Liver (tissue), 10 donors: ENCODE measurements at places on chromosomes 4 and X.
A peak's percentile ranks its signal among the peaks of the same experiment; 100 is the strongest.

GRCh38 chrX:120731386-120731785 is 101.5 kb upstream of the C1GALT1C1 start:
- DNase-seq, result no peak

- peak; percentile 32 for DNase-seq
Observed at GRCh38 chrX:68830419-68831404, 1.9 kb downstream of the EFNB1 start.

DNA sequence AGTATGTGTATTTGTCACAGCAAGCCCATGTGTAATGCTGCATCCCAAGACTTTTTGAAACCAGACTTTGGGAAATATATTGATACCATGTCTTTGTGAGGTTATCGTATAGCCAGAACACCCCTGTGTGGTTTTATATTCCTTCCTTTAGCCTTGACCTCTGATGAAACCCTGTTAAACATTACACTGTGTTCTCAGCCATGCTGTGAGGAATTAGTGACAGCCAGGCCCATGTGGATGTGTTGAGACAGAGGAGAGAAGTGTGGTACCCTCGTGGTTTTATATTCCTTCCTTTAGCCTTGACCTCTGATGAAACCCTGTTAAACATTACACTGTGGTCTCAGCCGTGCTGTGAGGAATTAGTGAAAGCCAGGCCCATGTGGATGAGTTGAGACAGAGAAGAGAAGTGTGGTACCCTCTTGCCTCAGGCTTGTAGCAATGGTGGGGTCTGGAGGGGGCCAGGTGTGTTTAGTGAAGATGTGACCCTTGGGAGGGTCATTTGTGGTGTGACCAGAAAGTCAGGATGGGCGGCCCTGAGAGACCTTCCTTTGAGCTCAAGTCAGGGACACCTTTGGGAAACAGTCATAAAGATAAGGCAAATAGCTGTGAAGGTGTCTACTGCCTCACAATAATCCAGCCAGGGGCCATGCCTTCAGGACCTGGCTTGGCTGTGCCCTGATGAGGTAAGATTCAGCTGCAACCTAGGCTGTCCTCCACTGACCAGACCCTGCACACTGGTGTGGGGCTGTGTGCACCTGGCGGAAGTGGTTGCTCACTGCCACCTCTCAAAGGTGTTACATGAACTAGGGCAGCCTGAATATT is 110.0 kb downstream of the IRF2 start:
- DNase-seq, result no peak

DNA sequence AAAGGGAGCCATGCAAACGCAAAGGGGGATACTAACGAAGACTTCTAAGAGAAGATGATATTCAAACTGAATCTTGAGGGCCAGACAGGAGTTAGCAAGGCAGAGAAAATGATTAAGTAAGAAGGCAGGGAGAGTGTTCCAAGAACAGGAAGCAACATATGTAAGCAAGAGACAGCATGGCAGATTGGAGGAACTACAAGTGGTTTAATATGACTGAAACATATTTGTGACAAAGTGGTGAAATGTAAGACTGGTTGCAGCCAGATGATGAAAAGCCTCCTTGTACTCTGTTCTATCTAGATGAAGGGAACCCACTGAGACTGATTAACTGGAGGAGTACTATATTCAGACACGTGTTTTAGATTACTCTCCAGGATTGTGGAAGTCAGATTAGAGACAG is 116.6 kb upstream of the DIAPH2 start:
- DNase-seq, result no peak

- DNase-seq, result no peak
Observed at GRCh38 chrX:10636337-10636736, 16.0 kb upstream of the MID1 start.

- no peak for DNase-seq
Observed at GRCh38 chrX:50716706-50717105, 97.3 kb downstream of the SHROOM4 start.

GRCh38 chrX:133188631-133189030 is 29.5 kb downstream of the TFDP3 start:
- DNase-seq, result no peak

DNA sequence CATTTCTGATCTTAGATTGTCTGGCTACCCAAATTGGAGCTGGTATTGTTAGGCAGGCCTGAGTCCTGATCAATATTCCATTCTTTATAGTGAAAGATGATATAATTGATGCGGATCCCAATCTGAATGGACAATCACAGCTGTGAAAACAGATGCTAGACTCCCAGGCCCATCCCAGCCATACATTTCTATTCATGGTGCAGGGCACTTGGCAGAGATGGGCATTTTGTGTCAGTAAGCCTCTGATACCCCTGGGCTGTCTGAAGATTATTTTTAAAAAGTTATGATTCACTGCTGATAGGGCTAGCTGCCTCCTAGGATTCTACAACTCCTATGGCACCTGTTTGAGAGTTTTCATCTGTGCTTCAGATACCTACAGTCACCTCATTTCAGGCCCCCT is 61.2 kb upstream of the TSPAN7 start:
- DNase-seq, result no peak

GRCh38 chrX:40108162-40108958 is 10.6 kb upstream of the BCOR start:
- peak; percentile 57 for DNase-seq

- DNase-seq, result no peak
Observed at GRCh38 chrX:137574784-137575293, 8.9 kb downstream of the ZIC3 start.

DNA sequence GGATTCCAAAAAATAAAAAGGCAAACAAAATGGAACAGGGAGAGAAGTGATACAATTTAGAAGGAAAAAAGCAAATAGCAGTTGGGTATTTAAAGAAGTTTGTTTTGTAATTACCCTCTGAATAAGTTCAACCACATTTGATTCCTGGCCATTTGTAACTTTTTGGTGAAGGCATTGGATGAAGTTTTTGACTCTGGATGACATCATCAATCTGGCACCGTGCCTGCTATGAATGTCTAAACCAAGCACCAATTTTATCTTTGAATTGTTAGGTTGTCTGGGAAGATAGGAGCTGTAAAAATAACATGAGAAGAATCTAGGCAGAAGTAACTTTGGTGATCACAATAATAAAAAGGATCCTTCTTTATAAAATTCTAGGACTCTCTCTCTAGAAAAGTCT is 29.5 kb downstream of the TMPRSS11A start:
- no peak for DNase-seq

DNA sequence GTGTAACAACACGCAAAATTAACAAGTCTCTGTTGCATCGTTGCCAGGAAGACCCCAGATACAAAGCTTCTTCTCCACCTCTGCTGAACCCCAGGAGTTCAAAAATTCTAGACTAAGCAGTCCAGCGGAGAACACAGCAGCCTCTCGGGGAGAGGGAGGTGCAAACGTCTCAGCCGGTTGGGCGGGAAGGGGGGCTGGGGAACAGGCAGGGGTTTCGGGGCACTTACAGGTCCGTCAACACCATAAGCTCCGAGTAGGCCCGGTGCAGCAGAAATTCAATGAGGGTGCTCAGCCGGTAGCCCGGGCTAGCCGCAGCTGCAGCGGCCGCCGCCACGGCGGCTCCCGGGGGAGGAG is 394 bp downstream of the MED14 start:
- no peak for DNase-seq

DNA sequence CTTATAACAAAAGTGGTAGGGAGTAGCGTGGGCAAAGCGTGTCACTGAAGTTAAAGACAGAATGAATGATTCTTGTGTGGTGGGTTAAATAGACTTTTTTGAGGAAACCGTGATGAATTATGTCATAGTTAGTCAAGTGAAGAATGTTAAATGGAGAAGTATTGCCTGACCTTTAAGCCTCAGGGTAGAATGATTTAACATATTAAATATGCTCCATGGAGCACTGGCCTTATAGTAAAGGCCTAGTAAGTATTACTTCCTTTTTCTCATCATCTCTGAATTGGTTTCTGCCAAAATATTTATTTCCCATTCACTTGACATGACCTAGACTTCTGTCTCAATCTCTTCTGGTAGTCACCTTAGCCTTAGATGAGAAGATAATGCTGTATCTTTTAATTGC is 23.7 kb downstream of the MAGEB1 start:
- no peak for DNase-seq

DNA sequence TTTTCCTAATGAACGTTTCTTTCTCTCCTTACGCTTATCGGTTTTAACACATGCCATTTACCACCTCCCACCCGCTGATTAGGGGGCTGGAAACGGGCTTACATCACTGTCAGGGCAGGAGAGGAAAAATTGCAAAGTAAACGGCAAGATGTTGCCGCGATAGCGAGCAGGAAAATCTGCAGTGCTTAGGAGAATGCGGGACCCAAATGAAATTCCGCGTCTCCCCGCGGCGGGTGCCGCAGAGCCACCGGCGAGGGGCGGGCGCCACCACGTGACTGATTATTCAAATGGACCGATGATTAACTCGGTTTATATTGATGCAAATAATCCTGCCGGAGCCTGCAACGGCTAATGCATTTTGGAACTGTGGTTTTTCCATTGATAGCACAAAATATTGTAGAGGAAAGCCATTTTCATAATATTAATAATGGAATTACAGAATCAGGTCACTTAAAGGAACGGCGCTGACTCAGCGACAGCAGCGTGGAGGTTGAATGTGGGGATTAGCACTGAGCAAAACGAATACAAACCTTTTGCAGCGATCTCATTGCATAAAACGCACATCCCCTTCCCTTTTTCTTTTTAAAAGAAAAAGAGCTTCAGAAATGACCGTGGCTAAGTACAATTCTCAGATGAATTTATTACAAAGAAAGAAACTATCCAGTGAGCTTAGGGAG is 224.2 kb downstream of the STIM2 start:
- DNase-seq, result peak; percentile 45

DNA sequence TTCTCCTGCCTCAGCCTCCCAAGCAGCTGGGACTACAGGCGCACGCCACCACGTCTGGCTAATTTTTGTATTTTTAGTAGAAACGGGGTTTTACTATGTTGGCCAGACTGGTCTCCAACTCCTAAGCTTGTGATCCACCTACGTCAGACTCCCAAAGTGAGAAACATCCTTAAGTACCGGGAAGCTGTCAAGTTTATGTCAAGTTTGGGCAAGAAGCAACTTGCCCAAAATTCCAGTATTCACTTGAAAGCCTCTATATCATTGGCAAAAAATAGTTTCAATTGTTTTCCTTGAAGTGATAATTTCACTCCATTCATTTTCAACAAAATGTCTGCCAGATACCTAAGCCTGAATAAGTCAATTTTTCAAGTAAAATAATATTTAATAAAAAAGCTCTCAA is 370.0 kb downstream of the FBXO8 start:
- no peak for DNase-seq

DNA sequence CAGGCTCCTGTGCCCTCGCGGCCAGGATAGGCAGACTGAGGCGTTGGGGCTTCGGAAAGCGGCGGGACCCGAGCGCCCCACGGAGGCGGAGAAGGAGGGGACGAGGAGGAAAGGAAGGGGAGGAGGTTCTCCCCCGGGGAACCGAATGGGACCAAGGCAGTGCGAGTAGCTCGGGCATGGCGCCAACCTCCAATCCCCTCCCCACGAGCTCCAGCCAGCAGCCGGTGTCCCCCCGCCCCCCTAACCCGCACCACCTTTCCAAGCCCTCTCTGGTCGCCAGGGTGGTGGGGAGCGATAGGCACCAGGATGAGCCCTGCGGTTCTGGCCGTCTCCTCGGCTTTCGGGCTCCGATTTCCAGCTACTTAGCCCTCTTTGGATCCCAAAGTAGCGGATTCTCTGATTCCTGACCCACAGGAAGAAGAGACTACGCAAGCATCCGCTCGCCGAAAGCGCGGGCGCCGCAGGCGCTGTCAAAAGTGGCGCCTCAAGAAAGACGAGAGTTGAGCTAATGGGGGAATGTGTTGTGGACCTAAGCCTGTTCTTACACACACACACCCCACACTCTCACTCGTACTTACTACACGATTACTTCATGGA is 15.2 kb upstream of the ZIC3 start:
- DNase-seq, result no peak

GRCh38 chrX:50125480-50125879 is 75.3 kb downstream of the AKAP4 start:
- no peak for DNase-seq

- peak; percentile 43 for DNase-seq
Observed at GRCh38 chr4:17577665-17578481, 875 bp downstream of the LAP3 start.

- DNase-seq, result no peak
Observed at GRCh38 chr4:138859254-138859653, 156.3 kb upstream of the NOCT start.

DNA sequence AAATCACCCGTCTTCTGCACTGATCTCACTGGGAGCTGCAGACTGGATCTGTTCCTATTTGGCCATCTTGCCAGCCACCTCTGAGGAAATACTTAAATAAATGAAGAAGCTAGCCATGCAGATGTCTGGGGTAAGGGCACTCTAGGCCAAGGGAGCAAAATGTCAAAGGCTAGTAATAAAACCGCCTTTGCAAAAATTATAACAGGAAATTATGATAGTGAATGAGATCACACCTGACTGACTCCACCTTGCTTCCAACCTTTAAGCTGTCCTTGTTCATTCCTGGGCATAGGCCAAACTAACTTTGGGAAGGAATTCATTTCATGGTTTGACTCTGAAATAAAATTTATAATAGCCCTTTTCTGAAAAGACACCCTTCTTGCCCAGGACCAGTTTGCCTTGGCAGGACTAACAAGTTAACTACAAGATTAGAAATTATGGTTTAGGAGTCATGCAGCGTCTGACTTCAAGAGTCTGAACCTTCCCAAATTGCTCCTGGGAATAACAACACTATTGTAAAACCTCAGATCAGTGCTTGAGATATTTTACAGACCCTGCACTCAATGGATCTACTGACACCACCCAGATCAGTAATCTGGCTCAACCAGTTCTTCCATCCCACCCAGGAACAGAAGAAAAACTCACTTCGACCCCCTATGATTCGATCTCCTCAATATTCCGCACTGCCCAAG is 246.9 kb upstream of the HDX start:
- DNase-seq, result no peak

DNA sequence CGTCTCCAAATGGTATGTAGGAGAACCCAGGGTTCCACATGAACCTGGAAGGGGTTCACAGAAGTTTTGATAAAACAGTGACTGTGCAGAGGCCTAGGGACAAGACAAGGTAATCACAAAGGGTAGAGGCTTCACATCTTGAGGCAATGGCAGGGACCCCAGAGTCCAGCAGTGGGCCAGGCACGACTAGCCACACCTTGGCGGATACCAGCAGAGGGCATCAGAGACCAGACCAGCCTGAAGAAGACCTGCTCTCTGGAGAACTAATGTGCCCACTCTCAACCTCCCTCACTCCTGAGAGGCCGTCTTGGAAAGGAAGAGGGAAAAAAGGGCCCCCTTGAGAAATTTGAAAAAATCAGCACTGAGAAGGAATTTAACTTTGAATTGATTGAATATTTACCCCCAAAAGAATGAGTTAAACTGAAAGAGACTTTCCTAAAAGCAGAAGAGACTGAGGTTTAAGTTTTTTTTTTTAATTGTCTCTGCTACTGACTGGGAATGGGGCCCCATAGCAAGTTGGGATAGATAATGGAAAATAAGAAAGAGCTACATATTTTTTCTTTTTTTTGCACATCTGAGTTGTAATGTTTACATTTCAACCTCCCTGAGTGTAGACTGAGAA is 243.8 kb upstream of the JADE1 start:
- peak; percentile 47 for DNase-seq

GRCh38 chr4:52595001-52595400 is 64.1 kb downstream of the USP46 start:
- no peak for DNase-seq

- no peak for DNase-seq
Observed at GRCh38 chr4:146381263-146381872, 140.4 kb downstream of the SLC10A7 start.

GRCh38 chr4:22201256-22201655 is 252.7 kb upstream of the KCNIP4 start:
- no peak for DNase-seq

GRCh38 chrX:24335871-24336270 is 22.0 kb upstream of the SUPT20HL2 start:
- DNase-seq, result no peak
